ENCODE measurements at places on chromosomes 13 and 19.

DNA sequence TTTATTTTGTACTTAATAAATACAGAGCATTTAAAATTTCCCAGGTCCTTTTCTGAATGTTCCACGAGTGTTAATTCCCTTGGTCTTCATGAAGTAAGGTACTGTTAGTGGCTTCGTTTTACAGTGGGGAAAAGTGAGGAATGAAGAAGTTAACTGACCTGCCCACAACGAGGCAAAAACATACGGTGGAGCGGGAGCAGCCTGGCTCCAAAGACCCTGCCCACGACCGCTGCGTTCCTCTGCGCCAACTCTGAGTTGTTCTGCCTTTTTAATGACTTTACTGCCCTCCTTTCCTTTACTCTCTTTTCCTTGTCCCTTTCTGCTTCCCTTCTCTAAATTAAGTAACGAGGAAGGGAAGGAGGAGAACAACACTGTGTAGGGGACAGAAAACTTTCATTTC is 392.9 kb downstream of the PCDH9 start:
- DNase-seq: no peak

- DNase-seq: no peak
Observed at GRCh38 chr13:29936051-29936813, 85.8 kb upstream of the UBL3 start.

GRCh38 chr13:31007417-31007816 is 75.0 kb downstream of the TEX26 start:
- no peak for DNase-seq

DNA sequence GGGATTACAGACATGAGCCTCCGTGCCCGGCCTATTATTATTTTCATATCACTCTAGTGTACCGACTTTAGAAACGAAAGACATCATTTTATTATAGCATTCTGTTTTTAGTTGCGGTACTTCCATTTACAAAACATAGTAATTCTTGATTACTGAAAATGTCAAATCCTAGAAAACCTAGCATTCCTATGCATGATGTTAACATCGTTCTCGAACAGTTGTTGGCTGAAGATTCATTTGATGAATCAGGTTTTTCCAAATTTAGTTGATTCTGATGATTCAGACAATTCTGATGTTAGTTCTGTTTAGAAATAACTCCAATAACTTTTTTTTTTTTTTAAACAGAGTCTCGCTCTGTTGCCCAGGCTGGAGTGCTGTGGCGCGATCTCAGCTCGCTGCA is 11.5 kb upstream of the MTRF1 start:
- no peak for DNase-seq

- no peak for DNase-seq
Observed at GRCh38 chr13:72127031-72127430, 260.0 kb upstream of the DACH1 start.

GRCh38 chr13:30870049-30870884 is 35.8 kb upstream of the MEDAG start:
- DNase-seq: no peak

GRCh38 chr13:102726430-102726829 is 31.6 kb upstream of the METTL21C start:
- DNase-seq: no peak

GRCh38 chr13:103895835-103896531 is 829.8 kb upstream of the SLC10A2 start:
- no peak for DNase-seq

DNA sequence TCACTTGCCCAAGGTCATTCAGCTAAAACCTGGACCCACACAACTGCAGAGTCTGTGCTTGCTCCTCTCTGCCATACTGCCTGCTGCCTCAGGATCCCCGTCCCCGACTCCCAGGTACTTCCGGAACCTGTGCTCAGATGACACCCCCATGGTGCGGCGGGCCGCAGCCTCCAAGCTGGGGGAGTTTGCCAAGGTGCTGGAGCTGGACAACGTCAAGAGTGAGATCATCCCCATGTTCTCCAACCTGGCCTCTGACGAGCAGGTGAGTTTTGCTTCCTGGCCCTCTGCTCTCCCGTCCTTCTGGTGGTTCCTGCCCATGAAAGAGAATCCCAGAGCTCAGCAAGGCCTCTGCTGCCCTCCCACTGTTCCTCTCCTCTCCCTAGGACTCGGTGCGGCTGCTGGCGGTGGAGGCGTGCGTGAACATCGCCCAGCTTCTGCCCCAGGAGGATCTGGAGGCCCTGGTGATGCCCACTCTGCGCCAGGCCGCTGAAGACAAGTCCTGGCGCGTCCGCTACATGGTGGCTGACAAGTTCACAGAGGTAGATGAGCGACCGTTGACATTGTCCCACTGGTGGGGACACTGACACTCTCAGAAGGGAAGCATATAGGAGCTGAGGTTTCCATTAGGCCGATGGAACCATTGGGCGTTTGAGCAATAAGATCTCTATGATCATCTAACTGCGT is 22.9 kb downstream of the PPP2R1A start:
- DNase-seq: no peak

DNA sequence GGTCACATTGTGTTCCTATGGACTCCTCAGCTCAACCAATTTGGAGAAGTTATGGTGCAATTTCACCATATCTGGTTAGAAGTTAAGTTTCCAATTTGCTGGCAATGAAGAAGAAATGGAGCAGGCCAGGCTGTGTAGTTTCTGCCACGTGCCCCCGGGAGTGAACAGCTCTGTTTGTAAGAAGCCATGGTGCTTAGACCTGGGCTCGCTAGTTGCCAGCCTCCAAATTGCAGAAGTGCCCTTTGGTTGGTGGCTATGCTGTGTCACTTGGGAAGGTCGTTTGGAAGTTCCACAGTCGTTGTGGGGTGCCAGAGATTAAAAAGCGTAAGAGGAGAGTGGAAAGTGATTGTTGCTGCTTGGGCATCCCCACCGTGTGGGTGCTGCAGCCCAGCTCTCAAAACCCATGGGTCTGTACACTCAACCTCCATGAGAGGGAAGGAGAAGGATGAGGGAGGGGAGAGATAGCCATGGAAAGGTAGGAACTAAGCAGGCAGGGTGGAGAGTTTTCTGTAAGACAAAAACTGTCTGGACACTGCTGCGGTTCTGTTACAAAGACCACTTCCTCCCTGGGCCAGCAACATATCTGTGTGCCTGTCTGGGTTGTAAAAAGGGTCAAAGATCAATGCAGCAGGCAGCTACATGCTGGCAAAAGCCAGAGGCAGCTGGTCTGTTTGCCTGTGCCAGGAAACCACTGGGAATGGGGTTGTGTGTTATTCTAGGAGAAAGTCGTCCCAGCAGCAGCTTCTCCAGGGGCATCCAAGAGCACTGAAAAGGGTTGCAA is 10.8 kb downstream of the ALOX5AP start:
- no peak for DNase-seq

DNA sequence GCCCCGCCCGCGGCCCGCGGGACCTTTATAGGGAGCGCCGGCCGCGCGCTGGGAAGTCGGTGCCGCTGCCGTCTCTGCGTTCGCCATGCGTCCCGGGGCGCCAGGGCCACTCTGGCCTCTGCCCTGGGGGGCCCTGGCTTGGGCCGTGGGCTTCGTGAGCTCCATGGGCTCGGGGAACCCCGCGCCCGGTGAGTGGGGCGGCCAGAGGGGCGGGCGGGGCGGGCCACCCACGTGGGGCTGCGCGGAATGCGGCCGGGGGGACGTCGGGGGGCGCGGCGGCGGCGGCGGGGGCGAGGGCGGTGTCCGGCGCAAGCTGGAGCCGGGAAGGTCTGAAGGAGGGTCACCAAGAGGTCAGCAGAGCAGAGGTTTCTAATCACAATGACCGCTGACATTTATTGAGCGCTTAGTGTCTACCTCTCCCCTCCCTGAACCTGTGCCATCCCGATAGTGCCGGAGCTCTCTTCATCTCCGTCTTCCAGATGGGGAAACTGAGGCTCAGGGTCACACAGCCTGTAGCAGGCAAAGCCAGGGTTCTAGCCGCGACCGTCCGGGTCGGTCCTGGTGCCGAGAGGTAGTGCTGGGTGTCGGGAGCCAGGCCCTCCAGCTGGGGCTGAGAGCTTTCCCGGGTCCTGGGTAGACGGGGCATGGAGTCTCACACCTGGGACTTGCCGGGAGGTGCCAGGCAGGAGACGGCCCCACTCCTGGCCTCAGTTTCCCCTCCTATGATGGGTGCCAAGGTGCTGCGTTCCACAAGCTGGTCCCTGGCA is at the start of gene FSTL3:
TSS of gene FSTL3 (plus strand) at position 54 of the 767 bp plus-strand sequence. CDS start at position 86, 32 bp downstream.
- no peak for DNase-seq

GRCh38 chr13:109198585-109198984 is 569.2 kb downstream of the MYO16 start:
- DNase-seq: no peak

Measured in DMS153 (cell line).